ENCODE measurements at places on chromosomes 7 and 10.

DNA sequence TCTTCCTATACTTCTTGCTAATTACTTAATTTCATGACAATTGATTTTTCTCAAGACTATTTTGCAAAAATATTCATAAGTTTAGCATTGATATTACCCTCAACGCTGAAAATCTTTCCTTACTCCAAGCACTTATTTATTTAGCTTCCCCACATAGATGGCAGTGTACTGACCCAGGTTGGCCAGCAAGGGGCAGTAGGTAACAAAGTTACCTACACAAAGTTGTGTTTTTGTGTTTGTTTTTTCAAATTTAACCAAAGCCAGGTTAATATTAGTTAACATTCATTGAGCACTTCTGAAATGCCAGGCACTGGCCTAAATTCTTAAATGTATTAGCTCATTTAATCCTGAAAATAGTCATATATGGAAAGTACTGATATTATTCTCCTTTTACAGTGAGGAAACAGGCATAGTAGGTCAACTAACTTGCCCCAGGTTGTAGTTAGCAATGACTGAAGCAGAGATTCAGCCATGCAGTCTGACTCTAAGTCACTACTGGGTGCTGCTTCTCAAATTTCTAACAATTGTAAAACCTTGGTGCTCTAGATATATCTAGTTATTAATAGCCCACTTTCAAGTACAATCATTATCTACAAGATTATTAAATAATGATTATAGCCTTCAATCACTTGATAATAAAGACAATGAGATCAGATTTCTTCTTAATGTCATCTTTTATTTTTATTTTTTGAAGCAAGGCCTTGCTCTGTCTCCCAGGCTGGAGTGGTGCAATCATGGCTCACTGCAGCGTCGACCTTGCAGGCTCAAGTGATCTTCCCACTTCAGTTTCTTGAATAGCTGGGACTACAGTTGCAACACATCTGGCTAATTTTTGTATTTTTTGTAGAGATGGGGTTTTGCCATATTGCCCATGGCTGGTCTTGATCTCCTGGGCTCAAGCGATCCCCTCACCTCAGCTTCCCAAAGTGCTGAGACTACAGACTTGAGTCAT is 5.8 kb upstream of the GGCT start:
- DNase-seq: no peak

GRCh38 chr10:120744040-120744439 is 107.1 kb upstream of the WDR11 start:
- DNase-seq: no peak

DNA sequence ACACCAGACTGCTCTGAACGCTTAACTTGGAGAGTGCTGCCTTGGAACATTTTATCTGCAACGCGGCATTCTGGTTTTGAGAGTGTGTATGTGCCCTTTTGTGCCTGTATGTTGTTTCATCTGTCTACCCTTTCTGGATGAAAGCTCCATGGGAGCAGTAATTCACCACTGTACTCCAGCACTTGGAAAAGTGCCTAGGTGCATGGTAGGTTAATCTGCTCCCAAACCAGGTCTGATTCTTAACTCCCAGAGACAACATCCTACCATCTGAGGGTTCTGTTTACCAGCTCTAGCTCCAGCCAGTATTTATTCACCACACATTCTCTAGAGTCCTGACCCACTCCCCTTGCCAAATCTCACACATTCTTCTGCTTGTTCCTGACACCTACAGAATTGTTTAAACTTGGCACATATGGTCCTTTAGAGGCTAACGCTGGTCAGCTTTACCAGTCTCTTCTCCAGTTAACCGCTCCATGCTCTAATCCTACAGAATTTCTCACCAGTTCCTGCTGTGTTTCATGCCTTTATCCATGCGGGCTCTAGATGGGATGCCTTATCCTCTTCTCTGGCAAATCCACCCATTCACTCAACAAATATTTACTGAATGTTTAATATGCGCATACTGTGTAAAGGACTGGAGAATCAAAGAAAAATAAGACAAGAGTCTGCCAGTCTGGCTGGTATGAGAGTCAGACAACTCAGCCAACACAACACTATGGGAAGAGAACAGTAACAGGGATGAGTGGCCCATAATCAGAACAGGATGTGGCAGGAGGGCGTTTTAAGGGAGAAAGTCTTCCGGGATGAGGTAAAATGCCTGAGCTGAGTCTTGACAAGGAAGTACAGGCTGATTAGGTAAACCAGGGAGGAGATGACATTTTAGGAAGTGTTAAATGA is 46.3 kb downstream of the MTPN start:
- DNase-seq: no peak

DNA sequence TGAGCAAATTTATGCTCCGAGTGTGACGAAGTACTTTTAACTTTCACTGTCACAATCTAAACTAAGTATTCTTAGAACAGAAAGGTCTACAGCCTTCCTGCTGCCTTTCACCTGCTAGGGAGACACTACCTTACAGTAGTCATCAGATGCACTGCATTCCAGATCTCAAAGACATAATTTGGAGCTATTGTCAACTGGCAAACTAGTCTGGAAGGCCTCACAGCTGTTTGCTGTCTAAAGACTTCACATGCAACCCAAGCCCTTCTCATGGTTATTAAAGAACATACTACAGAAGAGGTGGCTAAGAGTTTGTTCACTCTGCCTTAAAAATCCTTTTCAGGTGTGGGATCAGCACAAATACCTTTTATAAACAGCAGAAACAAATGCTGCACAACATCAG is 91.8 kb upstream of the KCNIP2 start:
- no peak for DNase-seq

DNA sequence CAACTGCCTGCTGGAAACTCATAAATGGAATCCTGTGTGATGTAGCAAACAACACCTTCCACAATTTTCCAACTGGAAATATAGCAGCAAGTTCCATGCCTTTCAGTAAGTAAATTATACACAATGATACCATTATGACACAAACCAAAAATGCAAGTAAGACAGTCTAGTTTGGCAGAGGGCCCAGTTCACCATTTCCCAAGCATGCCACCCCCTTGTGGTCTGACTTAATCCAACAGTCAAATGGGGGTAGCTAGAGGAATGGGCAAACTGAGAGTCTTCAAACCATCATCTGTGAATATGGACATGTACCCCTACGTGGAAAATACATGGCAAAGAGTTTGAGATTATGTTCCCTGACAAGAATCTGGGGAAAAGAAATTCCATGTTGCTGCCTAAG is 137.6 kb upstream of the VWC2 start:
- no peak for DNase-seq

DNA sequence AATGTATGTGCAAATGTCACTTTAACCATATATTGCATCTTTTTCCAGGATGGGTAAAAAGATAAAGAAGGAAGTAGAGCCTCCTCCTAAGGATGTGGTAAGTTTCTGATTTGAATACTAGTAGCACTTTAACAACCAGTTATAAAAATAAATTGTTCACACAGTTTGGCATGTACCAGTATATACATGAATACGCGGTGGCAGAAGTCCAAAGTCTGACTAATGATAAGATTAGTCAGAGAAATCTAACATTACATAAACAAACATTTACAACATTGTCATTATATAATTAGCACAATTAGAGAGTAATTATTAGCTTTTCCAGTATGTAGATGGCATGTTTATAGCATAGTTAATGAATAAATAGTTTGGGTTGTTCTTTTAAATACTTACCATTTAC is 4.1 kb downstream of the ARMC3 start:
- DNase-seq: no peak

GRCh38 chr7:132433301-132433700 is 143.0 kb downstream of the PLXNA4 start:
- DNase-seq: no peak

GRCh38 chr10:132111871-132112341 is 46.2 kb downstream of the JAKMIP3 start:
- no peak for DNase-seq

- DNase-seq: no peak
These were observed 37.9 kb upstream of the DNAJB12 start for GRCh38 chr10:72392571-72392970.

All from omental fat pad (tissue), 4 donors.